Progenitor cell of endocrine pancreas (in vitro differentiated cells): ENCODE measurements at places on chromosomes 16 and 17. TPM values are rescaled to one million over a fixed set of nuclear protein-coding genes. Genes with fewer than 3 reads are reported as not detected.

DNA sequence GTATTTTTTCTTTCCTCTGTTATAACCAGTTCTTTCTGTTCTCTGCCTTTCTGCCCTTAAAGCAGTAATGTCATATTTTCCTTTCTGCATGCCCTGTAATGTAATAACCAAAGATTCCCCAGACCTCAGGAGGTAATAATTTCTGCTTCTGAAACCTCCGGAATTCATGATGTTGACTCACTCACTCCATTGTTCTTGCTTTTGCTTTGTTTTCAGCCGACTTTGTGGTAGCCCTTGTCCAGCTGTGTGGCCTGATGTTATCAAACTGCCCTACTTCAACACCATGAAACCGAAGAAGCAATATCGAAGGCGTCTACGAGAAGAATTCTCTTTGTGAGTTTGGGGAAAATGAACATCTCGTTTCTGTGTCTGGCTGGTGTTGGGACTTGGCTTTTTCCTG lies 55.9 kb downstream of the CDK12 start:
- H3K27ac ChIP-seq: no peak overlapping the region
- no peaks in the 10 kb centered on the region for H3K27me3 ChIP-seq
- H3K36me3 ChIP-seq: peaks cover 16% of the 10 kb centered on the region
- no peaks in the 10 kb centered on the region for H3K4me1 ChIP-seq

DNA sequence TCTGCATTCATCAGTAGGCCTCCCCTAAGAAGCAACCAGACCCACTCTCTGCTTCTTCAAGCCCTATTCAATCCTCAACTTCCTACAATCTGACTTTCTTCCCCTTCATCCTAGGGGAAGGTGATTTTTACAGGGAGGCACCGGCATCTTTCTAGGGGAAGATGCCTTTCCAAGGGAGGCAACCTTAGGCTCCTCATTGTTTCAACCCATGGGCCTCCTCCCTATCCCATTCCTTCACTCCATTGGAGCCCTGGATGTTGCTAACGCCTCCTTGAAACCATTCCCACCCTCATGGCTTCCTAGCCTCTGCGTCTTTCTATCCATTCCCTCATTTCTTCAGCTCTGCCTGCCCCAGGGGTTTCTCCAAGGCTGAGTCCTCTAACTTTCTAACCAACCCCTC lies 2.7 kb upstream of the CUEDC1 start:
- no peak for DNase-seq
- no peaks in the 10 kb centered on the region for H3K36me3 ChIP-seq

DNA sequence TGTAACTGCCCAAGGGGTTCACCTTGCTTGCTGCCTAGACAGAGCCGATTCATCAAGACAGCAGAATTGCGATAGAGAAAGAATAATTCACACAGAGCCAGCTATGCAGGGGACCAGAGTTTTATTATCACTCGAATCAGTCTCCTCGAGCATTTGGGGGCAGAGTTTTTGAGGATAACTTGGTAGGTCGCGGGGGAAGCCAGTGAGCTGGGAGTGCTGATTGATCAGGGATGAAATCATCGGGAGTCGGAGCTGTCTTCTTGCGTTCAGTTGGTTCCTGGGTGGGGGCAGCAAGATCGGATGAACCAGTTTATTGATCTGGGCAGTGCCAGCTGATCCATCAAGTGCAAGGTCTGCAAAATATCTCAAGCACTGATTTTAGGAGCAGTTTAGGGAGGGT lies 9.1 kb downstream of the ITGAM start:
- H3K4me3 ChIP-seq: no peak overlapping the region
- no peaks in the 10 kb centered on the region for H3K36me3 ChIP-seq
- DNase-seq: no peak
- no peak overlapping the region for H3K27ac ChIP-seq
- H3K4me1 ChIP-seq: no peaks in the 10 kb centered on the region

- peaks cover 6% of the 10 kb centered on the region for H3K4me1 ChIP-seq
- H3K27me3 ChIP-seq: no peaks in the 10 kb centered on the region
- no peak for DNase-seq
- no peak overlapping the region for H3K4me3 ChIP-seq
These were observed 4.3 kb downstream of the TMC6 start for GRCh38 chr17:78124081-78124835.

DNA sequence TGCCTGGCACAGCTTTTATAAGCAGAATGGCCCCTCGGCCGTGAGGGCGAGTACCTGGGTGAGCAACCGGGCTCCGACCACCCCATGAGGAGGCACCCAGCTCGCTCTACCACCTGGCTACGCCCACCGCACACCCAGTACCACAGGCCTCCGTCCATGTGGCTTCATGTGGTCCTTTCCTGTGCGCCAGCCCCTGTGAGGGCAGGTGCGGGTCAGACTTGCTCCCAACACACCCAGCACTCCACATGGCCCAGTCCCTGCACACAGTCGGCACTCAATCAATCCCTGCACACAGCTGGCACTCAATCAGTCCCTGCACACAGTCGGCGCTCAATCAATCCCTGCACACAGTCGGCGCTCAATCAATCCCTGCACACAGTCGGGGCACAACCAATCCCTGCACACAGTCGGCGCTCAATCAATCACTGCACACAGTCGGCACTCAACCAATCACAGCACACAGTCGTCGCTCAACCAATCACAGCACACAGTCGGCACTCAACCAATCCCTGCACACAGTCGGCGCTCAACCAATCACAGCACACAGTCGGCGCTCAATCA lies 4.0 kb downstream of the C1QTNF8 start:
- H3K4me3 ChIP-seq: no peak overlapping the region
- DNase-seq: no peak
- H3K27ac ChIP-seq: peak overlapping the region; percentile 56
- H3K36me3 ChIP-seq: no peaks in the 10 kb centered on the region
- peaks cover 9% of the 10 kb centered on the region for H3K4me1 ChIP-seq

GRCh38 chr16:47872225-47872624 lies 283.6 kb downstream of the ABCC12 start:
- no peaks in the 10 kb centered on the region for H3K4me1 ChIP-seq
- H3K27me3 ChIP-seq: no peaks in the 10 kb centered on the region
- no peaks in the 10 kb centered on the region for H3K36me3 ChIP-seq
- H3K4me3 ChIP-seq: no peak overlapping the region

DNA sequence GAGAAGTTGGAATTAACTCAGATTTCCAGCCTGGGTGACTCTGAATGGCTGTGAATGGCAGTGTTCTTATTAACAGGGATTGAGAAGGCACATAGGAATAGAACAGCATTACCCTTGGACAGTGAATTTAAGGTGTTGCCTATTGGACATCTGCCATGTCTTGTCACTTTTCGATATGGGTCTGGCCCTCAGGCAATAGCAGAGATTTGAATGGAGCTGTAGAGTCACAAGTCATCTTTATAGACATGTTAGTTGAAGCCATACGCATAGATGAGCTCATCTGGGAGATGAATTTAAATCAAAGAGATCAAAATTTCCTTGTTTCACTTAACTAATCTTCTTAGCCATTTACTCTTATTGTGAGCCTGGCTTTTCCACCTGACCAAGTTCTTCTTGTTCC lies 14.9 kb upstream of the DHRS11 start:
- no peak overlapping the region for H3K27ac ChIP-seq
- peaks cover 24% of the 10 kb centered on the region for H3K36me3 ChIP-seq
- H3K4me3 ChIP-seq: no peak overlapping the region
- H3K4me1 ChIP-seq: no peaks in the 10 kb centered on the region

DNA sequence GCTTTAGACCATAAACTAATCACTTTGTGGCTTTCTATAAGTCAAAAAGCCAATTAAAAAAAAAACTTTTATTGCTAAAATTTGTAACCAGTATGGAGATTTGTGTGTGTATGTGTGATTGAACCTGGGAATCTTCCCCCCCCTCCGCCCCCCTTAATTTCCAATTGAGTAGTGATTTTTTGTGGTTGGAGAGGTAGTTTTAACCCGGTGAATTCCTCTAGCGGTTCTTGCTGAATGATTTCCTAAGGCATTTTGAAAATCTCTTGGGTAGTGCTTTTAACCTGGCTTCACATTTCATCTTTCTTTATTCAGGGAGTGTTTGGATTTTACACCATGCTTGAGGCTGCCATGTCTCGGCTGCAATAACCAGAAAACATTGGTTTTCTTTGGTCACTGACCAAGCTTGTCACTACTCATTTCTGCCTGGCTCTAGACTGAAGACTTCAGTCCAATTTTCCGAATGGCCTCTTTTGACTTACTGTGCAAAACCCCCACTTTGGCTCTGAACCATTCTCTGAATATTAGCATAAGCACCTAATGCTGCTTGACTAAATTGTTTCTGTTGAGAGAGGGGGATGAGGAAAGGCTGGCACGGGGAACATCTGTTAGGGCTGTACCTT lies 35.6 kb downstream of the PRKCA start:
- H3K4me1 ChIP-seq: peaks cover 37% of the 10 kb centered on the region
- H3K36me3 ChIP-seq: no peaks in the 10 kb centered on the region
- no peak for DNase-seq
- no peaks in the 10 kb centered on the region for H3K27me3 ChIP-seq
- H3K4me3 ChIP-seq: no peak overlapping the region

DNA sequence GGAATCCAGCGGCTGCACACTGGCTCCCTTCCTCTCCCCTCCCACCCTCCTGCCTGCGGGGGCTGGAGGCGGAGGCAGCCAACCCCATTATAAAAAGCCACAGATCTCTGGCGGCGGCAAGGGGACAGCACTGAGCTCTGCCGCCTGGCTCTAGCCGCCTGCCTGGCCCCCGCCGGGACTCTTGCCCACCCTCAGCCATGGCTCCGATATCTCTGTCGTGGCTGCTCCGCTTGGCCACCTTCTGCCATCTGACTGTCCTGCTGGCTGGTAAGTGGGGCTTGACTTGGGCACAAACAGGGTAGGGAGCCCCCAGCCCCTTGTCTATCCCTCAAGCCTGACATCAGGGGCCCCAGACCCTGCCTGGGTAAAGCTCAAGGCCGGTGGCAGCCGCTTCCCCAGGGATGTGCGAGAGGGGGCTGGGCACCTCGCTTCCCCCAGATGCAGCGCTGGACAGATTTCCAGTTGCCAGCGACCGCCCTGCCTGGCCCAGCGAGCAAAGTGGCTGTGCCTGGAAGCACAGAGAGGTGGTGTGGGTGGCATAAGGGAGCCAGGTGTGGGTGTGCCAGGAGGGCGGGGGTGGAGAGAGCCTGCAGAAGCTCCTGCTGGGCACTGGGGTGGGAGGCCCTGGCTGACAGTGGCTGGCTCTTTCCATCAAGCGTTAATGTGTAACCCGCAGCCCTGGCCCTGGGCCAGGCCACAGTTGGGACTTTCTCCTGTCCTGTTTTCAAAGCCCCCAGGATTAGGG lies at the start of gene CX3CL1:
TSS of gene CX3CL1 (plus strand) at position 119 of the 745 bp plus-strand sequence. CDS start at position 198, 79 bp downstream.
- no peak within 1 kb of the TSS for H3K27ac ChIP-seq
- peaks cover 13% of the 10 kb centered on the region for H3K4me1 ChIP-seq
- peak within 1 kb of the TSS; percentile 9 for H3K4me3 ChIP-seq
- peak; percentile 24 for DNase-seq
- no peaks in the 10 kb centered on the region for H3K36me3 ChIP-seq

- DNase-seq: no peak
- no peaks in the 10 kb centered on the region for H3K36me3 ChIP-seq
- H3K27ac ChIP-seq: peak overlapping the region; percentile 81
- peaks cover 10% of the 10 kb centered on the region for H3K4me1 ChIP-seq
- no peaks in the 10 kb centered on the region for H3K27me3 ChIP-seq
These were observed 52.5 kb downstream of the TMEM114 start for GRCh38 chr16:8537691-8538342.

DNA sequence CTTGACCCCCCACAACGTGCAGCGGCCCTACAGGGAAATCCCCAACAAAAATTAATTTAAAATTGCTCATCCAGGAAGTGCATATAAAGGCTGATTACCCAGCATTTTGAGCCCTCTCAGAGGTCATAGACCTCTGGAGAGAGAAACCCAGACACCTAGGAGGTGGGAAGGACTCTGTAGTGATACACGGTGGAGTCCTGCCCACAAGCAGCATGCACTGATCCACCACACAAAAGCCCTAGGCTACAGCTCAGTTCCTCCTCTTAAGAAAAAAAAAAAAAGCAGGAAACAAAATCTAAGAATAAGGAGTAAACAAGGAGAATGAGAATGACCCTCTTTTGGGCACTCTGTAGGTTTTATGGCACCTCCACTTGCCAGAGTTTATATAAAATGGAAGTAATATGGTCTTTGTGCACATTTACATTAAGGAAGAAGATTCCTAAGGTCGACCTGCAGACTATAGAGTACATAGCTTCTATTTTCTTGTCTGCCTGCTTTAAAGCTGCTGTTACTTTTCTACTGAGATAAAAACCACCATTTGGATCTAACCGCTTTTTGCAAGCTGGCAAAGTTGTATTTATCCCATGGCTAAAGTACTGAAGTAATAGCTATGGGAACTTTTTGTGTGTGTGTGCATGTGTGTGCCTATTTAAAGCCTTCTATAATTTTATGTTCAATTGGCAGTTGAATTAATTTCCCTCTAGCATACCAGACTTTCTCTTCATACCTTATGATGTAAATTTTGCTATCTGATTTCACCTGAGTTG lies 46.9 kb downstream of the ACSM1 start:
- no peak overlapping the region for H3K4me3 ChIP-seq
- peaks cover 9% of the 10 kb centered on the region for H3K4me1 ChIP-seq
- no peaks in the 10 kb centered on the region for H3K27me3 ChIP-seq

DNA sequence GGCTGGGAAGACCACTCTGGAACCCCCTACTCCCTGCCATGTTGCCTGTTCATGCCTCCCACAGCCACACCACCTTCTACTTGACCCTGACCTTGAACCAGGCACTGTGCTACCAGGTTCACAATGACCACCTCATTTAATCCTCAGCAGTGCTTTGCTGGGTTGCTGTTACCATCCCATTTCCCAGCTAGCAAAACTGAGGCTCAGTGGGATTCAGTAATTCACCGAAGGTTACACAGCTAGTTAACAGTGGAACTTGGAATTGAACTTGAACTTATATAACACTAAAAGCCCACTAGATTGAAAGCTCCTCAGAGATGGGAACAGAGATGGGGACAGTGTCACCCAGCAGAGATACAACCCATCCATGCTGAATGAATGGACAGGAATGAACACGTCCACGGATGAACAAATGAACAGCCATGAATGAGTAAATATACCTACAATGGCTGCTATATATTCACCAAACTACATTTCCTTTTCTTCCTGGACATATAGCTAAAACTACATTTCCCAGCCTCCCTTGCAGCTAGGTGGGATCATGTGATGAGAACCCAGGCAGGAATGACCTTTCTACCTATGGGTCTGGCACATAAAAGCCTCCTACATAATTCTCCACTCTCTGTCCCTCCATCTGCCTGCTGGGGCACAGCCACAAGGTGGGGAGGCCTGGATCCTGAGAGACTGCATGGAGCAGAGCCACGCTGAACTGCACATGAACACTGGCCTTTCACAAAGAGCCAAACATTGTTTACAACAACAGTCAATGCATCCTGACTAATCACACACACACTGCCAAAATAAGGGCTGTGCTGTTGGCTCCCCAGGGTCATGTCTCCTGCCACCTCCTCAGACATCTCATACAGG lies 94.8 kb downstream of the RMI2 start:
- peaks cover 4% of the 10 kb centered on the region for H3K27me3 ChIP-seq
- no peak overlapping the region for H3K4me3 ChIP-seq
- no peaks in the 10 kb centered on the region for H3K4me1 ChIP-seq
- no peaks in the 10 kb centered on the region for H3K36me3 ChIP-seq
- no peak for DNase-seq

GRCh38 chr16:61887903-61888302 lies 148.3 kb downstream of the CDH8 start:
- H3K27ac ChIP-seq: no peak overlapping the region
- H3K4me1 ChIP-seq: no peaks in the 10 kb centered on the region
- H3K27me3 ChIP-seq: no peaks in the 10 kb centered on the region

- H3K36me3 ChIP-seq: no peaks in the 10 kb centered on the region
- H3K27ac ChIP-seq: no peak overlapping the region
- no peak overlapping the region for H3K4me3 ChIP-seq
- H3K4me1 ChIP-seq: no peaks in the 10 kb centered on the region
- no peaks in the 10 kb centered on the region for H3K27me3 ChIP-seq
These were observed 1026.5 kb upstream of the EEF2KMT start for GRCh38 chr16:6124136-6124535.

The WNT3 gene
- 7.2 and 8.1 TPM in 2 replicates for total RNA-seq

The SRCIN1 gene
- total RNA-seq: 13.8 and 16.7 TPM in 2 replicates

The NEURL4 gene
- total RNA-seq: 75.2 TPM in 2 replicates

The KRTAP4-11 gene
- total RNA-seq: not detected in 2 replicates

The TOX3 gene
- total RNA-seq: 80.8 and 84.8 TPM in 2 replicates

The NUP88 gene
- total RNA-seq: 64.9 and 79.0 TPM in 2 replicates

The RFFL gene
- total RNA-seq: 34.0 and 35.2 TPM in 2 replicates

The KRT27 gene
- total RNA-seq: not detected in 2 replicates

The MGAT5B gene
- total RNA-seq: 2.8 and 4.6 TPM in 2 replicates
